SW 1271 (cell line): ENCODE measurements at places on chromosomes 12 and 14.
A peak's percentile ranks its signal among the peaks of the same experiment; 100 is the strongest.

GRCh38 chr14:71665781-71666180, 266.4 kb upstream of the RGS6 start:
- DNase-seq: no peak

DNA sequence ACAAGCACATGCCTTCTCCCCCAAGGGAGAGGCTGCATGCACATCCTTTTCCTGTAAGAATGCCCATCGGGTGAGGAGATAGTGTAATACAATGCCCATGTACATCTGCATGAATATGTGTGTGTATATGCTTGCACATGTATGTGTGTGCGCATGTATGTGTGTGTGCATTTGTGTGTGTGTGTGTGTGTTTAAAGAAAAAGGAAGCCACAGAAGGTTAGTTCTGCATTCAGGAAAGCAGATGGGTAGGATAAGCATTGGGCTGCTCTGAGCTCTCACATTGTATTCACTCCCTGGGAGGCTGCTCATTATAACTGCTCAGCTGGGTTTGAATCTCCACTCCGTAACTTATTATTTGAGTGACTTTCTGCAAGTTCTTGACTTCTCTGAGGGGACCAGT, 74.3 kb downstream of the GALNT8 start:
- DNase-seq: no peak

- no peak for DNase-seq
Measured at GRCh38 chr14:66225337-66225736, 260.8 kb upstream of the CCDC196 start.

GRCh38 chr14:35958499-35958898, 132.4 kb downstream of the BRMS1L start:
- no peak for DNase-seq

DNA sequence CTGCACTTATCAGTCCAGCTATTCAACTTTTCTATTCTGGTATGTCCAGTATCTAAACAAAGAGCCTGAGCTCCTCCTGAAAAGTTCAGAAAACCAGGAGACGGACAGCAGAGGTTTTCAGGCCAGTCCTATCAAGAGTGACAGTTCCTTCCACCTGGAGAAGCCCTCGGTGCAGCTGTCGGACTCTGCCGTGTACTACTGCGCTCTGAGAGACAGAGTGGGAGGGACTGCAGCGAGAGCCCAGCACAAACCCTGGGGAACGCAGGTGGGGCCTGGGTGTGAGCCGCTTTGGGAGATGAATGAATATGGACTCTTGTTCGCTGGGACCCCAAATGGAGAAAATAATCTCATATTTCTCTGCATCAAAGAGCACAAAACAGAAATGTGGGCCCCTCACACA, 329.8 kb upstream of the OR4E1 start:
- no peak for DNase-seq

- no peak for DNase-seq
Measured at GRCh38 chr12:12226187-12226586, 40.7 kb downstream of the LRP6 start.

DNA sequence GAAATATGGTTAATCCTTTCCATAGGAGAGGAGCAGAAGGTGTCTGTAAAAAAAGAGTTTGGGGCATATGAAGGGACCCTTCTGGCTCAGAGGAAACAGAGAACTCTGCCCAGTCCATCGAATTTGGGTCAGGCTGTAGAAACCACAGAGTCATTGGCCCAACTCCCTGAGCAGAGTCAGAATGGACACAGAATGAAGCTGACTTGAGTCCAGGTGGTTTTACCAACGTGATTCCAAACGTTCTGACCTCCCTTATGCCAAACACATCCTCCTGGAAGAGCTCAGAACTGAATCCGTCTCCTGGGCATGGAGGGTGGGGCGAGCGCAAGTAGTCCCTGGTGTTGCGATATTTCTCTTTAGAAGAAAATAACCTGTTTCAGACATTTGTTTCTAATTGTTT, 138.8 kb downstream of the DAD1 start:
- no peak for DNase-seq

GRCh38 chr12:119302451-119303080, 32.0 kb upstream of the CCDC60 start:
- no peak for DNase-seq

GRCh38 chr14:52039124-52039815, 29.6 kb downstream of the NID2 start:
- no peak for DNase-seq

GRCh38 chr14:30550335-30550734, 8.6 kb upstream of the G2E3 start:
- DNase-seq: no peak

- no peak for DNase-seq
Measured at GRCh38 chr12:99997806-99998205, 13.1 kb upstream of the ANKS1B start.

- DNase-seq: no peak
Measured at GRCh38 chr14:23454445-23454856, 15.1 kb upstream of the NGDN start.

DNA sequence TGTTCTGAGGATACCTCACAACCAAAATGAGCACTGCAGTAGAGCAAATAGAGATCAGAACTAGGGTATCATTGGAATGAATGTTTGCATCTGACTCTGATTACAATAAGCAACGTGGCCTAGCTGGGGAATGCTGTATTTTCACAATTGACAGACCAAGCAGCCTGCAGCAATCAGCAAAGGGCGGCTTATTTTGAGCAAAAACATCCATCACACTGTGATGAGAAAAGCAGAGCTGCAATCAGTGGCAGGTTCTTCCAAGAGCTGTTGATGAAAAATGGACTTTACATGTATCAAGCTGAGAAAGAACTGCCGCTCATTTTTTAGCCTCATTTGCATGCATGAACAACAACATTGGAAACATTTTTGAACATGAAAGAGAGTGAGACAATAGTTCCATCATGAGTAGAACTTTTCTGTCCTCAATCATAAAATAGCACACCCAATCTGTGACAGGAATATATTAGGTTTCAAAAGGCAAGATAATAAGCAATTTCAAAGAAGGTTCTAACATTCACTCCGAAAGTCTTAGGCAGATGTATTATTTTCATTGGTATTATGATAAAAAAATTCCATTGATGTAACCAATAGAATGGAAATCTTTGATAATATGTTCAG, 249.7 kb upstream of the FBXO33 start:
- no peak for DNase-seq

- DNase-seq: no peak
Measured at GRCh38 chr12:59282999-59283398, 312.8 kb upstream of the SLC16A7 start.

DNA sequence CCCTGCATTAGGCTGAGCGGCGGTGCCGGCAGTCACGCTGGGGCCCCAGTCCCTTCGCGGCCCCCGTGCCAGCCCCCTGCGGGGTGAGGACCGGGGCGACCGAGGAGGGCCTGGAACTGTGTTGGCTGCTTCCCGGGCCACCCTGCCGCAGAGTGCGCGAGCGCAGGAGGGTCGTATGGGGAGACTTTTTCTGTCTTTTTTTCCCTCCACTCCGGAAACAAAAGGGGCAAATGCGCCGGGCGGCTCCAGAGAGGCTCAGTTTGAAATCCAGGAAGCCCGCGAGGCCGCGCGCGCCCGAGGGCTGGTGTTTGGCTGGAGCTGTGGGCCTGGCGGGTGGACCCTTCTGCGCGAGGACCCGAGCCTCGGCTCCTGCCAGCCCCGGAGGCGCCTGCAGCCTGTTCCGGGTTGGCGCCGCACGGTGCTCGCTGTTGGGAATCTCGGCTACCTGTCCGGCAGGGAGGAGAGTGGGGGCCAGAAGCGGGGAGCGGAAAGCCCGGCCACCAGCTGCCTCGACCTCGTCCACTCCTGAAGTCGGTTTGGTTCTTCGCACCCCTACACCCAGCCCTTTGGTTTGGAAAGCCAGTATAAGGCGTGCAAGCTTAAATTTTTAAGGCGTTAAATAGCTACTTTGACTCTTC, 638 bp downstream of the PLEKHG3 start:
- DNase-seq: no peak

- no peak for DNase-seq
Measured at GRCh38 chr14:94631536-94632304, 19.5 kb downstream of the SERPINA3 start.

DNA sequence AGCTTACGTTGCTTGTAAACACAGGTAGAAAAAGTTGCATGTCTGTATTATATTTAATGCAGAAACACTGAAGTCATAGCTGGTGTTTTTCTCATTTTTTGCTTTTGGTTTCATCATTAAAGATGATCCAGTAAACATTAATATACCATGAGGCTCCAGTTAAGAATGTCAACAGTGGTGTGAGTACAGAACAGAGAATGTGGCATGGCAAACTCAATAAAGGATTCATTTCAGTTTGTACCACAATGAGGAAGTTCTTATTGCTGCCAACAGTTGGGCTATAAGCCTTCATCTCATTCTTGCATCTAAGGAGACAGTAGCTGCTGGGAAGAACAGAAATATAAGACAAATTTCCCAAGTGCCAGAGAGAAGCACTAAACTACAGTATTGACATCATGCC, 72.1 kb upstream of the ST8SIA1 start:
- no peak for DNase-seq

GRCh38 chr14:93525696-93526451, 95.1 kb downstream of the UNC79 start:
- DNase-seq: no peak

DNA sequence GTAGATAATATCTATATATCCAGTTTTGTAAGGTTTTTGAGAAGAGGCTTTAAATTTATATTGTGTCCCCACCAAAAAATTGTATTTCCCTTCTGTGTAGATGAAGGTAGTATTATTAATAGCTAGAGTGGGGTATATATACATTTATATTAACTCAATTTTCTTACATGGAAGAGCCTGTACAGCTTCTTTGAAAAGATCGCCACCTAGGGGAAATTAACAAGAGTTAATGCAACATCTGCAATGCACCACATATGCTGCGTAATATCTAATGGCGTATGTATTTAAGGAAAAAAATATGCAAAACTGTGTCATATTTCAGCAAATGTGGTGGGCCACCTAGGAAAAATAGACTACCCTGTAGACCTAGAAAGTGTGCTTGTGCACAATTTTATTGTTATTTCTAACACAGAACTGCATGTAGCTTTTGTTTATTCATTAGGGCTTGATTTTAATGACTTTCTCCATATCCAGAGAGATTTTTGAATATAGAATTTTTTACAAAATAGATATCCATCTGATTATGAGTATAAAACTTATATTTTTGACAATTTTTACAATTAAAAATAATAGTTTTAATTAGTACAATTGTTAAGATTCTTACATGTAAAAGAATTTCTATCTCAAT, 14.0 kb downstream of the CCER1 start:
- DNase-seq: peak; percentile 3

GRCh38 chr12:104863296-104863948, 94.7 kb downstream of the SLC41A2 start:
- no peak for DNase-seq
